NCI-H82 (cell line): ENCODE measurements at places on chromosomes 7 and 10.
A peak's percentile ranks its signal among the peaks of the same experiment; 100 is the strongest.

DNA sequence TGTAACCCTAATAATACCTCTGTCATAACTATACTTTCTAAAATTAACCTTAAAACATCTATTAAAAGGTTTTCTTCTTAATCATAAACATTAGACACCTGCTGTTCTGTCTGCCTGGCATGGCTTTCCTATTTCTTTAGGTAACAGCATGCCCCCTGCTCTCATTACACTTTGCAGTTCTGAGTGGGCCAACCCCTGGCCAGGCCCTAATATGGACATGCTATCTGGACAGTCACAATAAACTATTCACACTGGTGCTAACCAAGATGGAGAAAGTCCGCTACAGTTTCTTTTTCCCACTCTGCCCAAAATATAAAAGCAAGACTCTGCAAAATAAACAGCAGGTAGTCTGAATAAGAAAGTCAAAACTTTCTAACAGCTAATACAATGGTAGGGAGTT is 84.0 kb downstream of the ELAPOR2 start:
- DNase-seq = no peak

DNA sequence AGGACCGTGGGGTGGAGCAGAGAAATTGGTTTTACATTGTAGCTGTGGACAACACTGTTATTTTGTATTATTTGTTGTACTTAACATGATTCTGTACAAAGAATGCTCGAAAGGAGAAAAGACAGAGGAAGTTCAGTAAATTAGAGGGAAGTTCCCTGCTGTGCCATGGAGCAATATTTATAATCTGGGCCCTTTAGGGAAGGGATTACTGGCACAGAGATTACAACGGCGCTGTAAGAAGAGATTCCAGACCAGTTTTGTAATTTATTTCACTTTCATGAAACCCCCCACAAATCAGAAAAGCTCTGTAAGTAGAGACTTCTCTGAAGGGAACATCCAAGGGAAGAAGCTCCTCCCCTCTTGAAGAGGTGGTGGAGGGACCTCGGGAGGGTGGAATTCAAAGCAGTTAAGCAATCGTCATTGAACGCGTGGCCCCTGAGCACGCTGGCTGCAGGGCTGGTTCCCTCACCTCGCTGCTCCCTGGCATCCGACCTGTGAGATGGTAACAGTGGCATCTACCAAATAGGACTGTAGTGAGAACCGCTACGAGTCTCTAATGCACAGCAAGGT is 113.5 kb downstream of the KLF6 start:
- no peak for DNase-seq

- DNase-seq = no peak
Observed at GRCh38 chr7:149466364-149466763, 5.5 kb upstream of the ZNF777 start.

GRCh38 chr10:23692736-23693135 is 253.9 kb downstream of the OTUD1 start:
- DNase-seq = no peak

GRCh38 chr10:76727038-76727437 is 910.6 kb downstream of the KCNMA1 start:
- DNase-seq = peak; percentile 67

- no peak for DNase-seq
Observed at GRCh38 chr10:78267598-78267997, 233.9 kb downstream of the RPS24 start.

DNA sequence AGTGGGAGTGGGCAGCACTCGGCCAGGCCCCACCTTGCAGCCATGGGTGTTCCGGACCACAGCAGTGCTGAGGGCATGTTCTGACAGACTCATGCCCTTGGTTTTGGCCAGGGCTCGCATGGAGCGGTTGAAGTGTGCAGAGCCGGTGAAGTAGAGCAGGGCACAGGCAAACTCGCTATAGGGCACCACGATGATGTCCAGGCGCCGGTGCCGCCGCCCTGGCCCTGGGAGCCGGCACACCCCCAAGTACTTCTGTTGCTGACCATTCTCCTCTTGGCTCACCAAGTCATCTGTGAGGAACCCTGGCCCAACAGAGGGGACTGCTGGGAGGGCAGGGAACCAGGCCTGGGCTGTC is 8.6 kb downstream of the POLL start:
- no peak for DNase-seq

DNA sequence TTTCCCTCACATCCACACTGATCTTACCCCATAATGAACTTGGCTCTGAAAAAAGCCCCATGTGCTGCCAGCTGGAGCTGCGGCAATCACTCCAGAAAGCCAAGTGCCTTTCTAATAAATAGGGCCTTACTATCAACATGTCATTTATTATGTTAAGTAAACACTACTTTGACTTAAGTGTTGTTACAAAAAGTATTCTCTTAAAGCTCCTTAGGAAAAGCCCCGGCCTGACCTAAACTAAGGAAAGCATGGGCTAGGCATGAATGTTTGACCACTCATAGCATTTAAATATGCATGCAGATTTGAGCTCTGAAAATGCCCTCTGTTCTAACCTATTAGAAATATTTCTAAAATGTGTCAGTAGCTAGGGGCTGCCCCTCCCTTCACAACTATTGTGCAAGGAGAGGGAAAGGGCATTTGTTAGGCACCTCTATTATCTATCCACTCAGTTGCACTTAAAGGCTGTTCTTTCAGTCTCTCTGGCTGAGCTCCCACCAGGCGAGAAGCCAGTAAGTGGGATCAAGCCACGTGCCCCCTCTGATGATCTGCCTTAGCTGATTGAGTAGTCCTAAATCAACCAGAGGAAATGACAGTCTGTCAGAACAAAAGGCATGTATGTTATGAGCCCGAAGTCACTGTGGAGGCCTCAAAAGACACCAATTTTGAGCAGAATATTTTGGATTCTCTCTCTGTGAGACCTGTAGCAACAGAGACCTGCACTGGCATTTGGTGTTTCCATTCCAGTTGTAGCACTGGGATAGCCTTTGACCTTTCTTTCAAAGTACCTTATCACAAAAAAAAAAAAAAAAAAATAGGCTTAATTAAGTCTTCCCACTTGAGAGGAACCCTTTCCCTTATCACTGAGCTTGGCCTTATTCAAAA is 77.1 kb downstream of the ITGB8 start:
- DNase-seq = peak; percentile 79

GRCh38 chr10:130013335-130014262 is 49.5 kb upstream of the EBF3 start:
- DNase-seq = no peak

DNA sequence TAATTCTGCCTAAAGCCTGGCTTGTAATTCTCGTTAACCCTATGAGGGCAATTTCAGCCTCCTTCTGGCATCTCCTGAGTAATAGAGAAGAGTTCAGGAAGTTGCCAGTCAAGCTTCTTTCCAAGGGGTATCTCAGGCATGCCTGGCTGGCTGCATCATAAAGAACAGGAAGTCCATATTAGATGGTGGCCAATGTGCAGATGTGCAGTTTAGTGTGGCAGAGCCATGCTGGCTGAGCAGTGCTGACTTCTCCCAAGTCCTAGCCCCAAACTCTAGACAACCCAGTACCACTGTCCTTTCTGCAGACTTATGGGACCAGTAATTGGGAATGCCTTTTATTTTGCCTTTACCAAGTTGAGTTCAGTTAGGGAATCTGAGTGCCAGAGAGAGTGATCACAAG is 517.9 kb downstream of the GALNT17 start:
- no peak for DNase-seq

GRCh38 chr7:82629583-82629982 is 186.0 kb upstream of the CACNA2D1 start:
- no peak for DNase-seq

- DNase-seq = no peak
Observed at GRCh38 chr10:14304046-14304445, 26.7 kb downstream of the FRMD4A start.

GRCh38 chr10:79178614-79179163 is 109.9 kb downstream of the ZMIZ1 start:
- peak; percentile 88 for DNase-seq

DNA sequence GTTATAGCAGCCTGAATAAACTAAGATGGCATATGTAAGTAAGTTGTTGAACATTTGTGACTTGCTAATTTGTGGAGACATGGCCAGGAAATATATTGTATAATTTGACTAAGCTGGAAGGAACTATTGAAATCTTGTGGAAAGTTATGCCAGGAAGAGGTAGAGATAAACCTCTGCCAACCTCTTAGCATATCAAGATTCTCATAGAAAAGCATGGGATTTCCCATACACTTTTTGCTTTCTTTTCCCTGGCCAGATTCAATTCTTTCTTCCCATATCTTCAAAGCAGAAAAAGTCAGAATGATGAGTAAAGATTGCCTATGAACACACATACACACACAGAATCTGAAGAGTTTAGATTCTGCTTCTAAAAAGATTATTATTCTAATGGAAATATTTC is 216.2 kb downstream of the SEMA3D start:
- no peak for DNase-seq

- no peak for DNase-seq
Observed at GRCh38 chr7:152335900-152336571, 99.8 kb downstream of the KMT2C start.

DNA sequence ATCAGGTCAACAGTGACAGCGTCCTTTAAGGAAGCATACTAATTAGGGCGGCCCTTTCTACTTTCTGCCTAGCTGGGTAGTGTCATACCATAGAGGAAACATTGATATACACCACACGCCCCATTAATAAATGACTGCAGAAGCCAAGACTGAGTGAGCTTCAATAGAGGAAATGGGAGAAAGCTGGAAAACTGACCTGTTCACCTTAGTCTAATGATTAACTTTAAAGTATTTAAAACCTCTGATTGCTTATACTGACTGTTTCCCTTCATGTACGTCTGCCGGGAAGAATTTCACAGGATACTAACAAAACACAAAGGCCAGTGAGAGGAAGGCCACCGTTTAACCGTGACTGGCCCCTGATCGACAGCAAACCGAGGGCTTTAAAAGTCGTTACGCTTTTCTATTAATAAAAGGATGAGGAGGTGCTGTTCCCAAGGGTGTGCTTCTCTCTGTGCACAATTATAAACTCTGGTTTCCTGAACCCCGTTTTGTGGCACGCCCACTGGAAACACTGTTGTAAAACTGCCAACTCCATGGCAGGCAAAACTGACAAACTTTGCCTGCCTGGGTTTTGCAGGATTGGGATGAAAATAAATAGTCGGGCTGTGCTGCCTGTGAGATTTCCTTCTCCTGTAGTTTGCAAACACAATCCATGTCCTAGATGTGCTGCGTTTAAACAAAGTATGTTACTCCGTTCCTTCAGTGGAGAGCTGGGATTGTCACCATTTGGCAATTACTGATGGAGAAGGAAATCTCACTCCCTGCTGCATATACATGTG is 137.6 kb downstream of the NRP1 start:
- DNase-seq = no peak

GRCh38 chr10:34666008-34666704 is 148.9 kb downstream of the PARD3 start:
- DNase-seq = peak; percentile 80

DNA sequence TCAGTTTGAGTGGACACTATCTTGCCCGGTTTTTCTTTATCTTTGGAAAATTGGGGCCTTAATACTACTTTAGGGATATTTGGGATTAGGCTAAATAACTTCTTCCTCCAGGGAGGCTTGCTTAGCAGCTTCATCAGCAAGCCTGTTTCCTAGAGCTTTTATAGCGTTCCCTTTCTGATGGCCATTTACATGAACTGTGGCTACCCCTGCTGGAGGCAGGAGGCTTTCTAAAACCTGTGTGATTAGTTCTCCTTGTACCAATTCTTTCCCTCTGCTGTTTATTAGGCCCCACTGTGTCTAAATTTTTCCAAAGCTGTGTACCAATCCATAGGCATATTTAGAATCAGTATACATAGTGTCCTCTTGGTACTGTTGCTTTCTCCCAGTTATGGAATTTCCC is 61.7 kb upstream of the CNTNAP2 start:
- no peak for DNase-seq

- no peak for DNase-seq
Observed at GRCh38 chr7:106216517-106216922, 68.3 kb downstream of the NAMPT start.

DNA sequence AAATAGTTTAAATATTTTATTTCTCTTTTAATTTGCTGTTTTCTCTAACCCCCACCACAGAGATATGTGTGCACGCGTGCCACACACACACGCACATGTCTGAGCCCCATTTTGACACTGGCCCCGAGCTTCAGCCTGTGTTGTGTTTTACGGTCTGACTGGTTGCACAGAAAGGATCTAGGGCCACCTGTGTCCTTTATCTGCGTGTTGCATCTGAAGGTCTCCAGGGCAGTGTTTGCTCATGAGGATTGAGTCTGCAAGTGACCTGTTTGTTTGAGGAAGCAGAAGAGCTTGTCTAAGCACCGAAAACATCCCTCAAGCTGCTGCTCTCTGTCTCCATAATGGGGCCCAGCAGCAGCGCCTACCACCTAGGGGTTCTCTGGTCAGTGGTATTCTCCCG is 266.4 kb upstream of the LYZL1 start:
- no peak for DNase-seq

- DNase-seq = no peak
Observed at GRCh38 chr7:12440229-12440628, 36.6 kb upstream of the VWDE start.

GRCh38 chr7:30079880-30080279 is 51.7 kb downstream of the PLEKHA8 start:
- no peak for DNase-seq

DNA sequence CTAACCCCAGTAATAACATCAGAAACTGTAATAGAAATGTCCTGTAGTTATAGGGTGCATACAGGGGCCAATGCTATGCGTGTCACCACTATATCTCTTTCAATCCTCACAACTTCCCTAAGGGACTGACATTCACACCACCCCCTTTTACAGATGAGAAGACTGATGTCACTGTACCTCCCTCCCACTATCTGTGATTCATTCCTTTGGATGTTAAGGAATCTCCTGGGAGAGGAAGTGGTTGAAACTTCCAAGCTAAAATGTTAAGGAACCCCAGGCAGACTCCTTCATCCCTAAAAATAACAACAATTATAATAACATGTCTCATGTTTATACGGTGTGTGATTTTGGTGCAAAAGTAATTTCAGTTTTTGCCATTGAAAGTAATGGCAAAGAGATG is 5.4 kb downstream of the COL13A1 start:
- DNase-seq = no peak

DNA sequence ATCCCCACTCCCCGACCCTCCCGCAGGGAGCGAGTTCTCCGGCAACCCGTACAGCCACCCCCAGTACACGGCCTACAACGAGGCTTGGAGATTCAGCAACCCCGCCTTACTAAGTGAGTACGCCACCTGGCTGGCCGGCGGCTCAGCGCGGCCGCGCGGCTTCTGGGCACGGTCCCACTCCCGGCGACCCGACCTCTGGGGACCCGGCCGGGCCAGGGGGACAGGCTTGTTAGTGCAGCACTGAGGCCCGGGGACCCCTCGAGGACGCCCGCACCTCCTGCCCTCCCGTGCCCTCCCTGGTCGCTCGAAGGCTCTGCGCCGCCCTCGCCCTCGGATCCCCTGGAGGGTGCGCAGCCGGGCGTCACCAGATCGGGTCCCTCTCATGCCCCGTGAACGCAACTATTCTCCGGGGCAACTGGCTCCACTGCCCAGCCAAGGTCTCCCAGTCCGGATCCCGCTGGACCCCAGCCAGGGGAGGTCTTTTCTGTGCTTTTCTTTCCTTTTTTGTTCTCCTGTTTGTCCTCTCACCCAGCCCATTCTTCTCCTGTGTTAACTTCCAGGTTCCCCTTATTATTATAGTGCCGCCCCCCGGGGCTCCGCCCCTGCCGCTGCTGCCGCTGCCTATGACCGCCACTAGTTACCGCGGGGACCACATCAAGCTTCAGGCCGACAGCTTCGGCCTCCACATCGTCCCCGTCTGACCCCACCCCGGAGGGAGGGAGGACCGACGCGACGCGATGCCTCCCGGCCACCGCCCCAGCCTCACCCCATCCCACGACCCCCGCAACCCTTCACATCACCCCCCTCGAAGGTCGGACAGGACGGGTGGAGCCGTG is 81.8 kb downstream of the PAX2 start:
- DNase-seq = peak; percentile 36

- no peak for DNase-seq
Observed at GRCh38 chr7:155922067-155922816, 110.0 kb upstream of the SHH start.

- DNase-seq = no peak
Observed at GRCh38 chr7:2128601-2129322, 104.0 kb downstream of the MAD1L1 start.
